ENCODE measurements at places on chromosomes 16 and 17.

- DNase-seq: no peak
Observed at GRCh38 chr16:28495795-28496749, 1.6 kb downstream of the APOBR start.

- DNase-seq: no peak
Observed at GRCh38 chr17:76524598-76525512, 12.7 kb downstream of the CYGB start.

GRCh38 chr17:65547253-65547670, 14.2 kb downstream of the AXIN2 start:
- DNase-seq: no peak

DNA sequence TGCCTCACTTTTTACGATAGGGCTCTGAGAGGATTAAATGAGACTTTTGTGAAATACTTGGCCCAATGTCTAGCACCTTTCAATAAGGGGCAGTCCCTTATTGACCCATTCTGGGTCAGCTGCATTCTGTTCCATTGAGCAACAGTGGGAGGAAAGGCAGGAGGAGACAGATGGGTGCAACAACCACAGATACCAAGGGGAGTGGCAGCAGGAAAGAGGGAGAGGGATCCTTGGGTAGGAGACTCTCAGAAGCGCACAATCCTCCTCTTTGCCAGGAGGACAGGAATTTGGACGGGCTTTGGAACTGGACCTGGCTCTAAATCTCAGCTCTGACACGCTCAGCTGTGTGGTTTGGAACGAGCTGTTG, 3.5 kb downstream of the PIPOX start:
- no peak for DNase-seq

GRCh38 chr16:76676356-76676755, 399.2 kb downstream of the CNTNAP4 start:
- no peak for DNase-seq

GRCh38 chr17:40901981-40902474, 17.0 kb upstream of the KRT20 start:
- DNase-seq: no peak

- DNase-seq: no peak
Observed at GRCh38 chr16:14667347-14668266, 26.5 kb downstream of the PLA2G10 start.

DNA sequence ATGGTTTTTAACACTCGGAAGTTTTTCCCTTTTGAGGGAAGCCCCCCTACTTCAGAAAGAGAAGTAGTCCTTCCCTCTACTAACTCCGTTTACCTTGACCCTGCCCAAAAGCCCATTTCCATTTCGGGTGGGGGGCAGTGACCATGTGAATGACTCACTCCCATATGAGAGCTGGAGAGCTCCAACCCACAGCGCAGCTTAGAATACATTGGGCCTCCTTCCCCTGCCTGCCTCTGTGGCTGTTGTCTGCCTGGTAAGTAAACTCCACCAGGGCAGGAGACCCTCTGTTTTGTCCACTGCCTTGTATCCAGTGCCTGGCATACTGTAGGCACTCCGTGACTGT, 985 bp downstream of the SGSM2 start:
- DNase-seq: no peak

GRCh38 chr16:83899978-83900377, 1.1 kb downstream of the MLYCD start:
- no peak for DNase-seq

GRCh38 chr17:31544186-31544585, 152.7 kb downstream of the RAB11FIP4 start:
- DNase-seq: no peak

- DNase-seq: no peak
Observed at GRCh38 chr17:2897605-2898004, 101.4 kb downstream of the RAP1GAP2 start.

- no peak for DNase-seq
Observed at GRCh38 chr16:23768581-23768980, 13.8 kb downstream of the CHP2 start.

DNA sequence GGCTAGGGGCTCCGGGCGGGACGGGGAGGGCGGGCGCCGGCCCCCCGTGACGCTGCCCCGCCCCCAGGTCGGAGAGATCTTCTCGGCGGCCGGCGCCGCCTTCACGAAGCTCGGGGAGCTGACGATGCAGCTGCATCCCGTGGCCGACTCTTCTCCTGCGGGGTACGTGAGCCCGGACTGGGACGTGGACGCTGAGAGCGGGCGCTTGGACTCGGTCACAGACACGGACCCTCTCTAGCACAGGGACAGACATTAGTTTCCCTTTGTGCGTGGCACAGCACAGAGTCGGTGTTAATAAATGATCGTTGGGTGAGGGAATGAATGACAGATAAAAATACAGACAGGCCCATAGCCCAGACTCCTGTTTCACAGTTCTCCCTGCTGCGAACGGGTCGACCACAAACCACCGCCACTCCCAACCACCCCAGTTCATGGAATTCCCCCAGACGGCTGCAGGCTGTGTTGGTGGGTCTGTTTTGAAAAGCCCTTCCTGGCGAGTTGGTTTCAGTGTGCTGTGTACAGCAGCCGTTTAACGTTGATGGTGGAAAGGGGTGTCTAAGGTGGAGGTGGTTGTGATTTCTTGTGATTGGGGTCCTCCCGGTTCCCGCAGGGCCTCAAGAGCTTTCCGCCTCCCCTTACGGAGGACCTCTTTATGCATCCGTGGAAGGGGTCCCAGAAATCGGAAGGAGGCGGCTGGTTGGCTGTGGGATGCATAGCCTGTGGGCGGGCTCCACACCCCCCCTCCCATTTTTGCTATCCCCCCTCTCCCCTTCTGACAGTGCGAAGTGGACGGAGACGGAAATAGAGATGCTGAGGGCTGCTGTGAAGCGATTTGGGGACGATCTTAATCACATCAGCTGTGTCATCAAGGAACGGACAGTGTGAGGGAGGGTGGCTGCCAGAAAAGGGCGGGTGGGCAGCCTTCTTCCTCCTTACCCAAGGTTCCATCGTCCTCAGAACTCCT, 2.9 kb downstream of the RNASEK start:
- DNase-seq: peak; percentile 64

DNA sequence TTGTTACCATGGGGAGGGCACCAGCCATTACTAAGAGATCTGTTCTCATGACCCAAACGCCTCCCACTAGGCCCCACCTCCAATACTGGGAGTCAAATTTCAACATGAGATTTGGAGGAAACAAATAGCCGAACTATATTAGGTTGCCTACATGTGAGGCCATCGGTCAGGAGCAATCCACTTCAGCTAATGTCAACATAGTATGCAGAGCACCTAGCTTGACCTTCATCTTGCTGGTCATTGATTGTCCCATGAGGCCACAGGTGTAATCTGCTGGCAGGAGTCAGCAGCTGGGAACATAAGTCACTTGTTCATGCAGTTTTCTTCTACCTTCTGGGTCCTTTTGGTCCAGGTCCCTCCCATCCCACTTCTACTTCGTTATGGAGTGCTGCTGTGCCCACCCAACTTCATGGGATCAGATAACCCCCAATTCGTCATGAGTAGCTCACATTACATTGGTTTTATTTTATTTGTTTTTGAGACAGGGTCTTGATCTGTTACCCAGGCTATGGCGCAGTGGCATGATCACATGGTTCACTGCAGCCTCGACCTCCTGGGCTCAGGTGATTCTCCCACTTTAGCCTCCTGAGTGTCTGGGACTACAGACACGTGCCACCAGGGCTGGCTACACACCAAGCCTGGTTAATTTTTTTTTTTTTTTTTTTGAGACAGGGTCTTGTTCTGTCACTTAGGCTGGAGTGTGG, 5.9 kb upstream of the KPNA2 start:
- no peak for DNase-seq

- peak; percentile 52 for DNase-seq
Observed at GRCh38 chr17:45050481-45051059, 862 bp downstream of the DCAKD start.

DNA sequence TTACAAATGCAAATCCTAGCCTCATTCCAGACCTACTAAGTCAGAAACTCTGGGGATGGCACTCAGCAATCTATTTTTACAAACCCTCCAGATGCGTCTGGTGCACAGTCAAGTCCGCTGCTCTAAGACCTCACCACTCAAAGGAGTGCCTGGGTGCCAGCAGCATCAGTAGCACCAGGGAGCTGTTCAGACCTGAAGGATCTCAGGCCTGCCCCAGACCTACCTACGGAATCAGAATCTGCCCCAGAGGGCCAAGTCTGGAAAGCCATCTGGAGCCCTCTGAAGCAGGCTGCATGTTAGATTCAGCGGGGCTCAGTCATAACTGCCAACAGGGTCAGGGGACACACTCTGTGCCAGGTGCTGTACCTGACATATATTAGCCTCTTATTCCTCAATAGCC, 17.6 kb downstream of the MEOX1 start:
- DNase-seq: no peak

GRCh38 chr16:55736671-55737070, 80.9 kb downstream of the SLC6A2 start:
- no peak for DNase-seq

GRCh38 chr17:74882517-74883240, 9.9 kb upstream of the FDXR start:
- no peak for DNase-seq

- DNase-seq: no peak
Observed at GRCh38 chr16:85387171-85387507, 226.0 kb upstream of the GSE1 start.

GRCh38 chr17:68021963-68022362, 13.6 kb upstream of the KPNA2 start:
- no peak for DNase-seq

- DNase-seq: no peak
Observed at GRCh38 chr17:42674755-42675347, 1.9 kb downstream of the PLEKHH3 start.

GRCh38 chr17:47218896-47219430, 9.8 kb downstream of the MYL4 start:
- DNase-seq: no peak

DNA sequence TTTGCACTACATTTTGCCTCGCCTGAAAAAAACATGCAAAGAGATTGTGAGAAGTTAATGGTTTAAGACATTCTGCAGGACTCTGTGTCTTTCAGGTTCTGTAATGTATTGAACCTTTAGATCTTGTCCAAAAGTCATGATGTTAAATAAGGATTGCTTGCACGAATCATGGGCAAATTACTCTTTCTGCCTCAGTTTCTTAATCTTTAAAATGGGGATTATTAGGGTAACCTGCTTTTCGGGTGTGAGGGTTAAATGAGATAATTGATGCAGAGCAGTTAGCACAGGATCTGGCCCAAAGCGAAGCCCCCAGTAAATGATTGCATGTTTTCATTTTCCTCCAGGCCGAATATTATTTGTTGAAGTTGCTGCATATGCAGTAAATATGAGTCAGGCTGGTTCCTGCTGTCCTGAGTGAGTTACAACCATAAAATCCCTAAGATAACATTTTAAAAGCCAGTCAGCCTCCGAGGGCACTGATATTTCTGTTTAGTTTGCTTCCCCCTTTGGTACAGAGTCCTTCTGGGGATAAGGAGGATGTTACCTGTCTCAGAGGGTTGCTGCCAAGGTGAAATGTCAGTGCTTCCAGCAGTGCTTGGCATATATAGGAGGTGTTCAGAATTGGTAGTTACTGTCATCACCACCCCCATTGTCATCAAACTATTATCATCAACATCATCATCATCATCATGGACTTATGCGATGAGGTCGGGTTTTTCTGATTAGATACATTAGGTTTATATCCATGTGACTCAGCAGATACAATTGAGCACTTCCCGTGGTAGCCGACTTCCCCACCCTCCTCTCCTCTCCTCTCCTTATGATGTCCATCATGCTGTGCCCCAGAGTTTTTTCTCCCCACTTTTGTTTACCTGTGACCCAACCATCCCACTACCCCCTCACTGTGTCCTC, 20.6 kb upstream of the ARHGAP17 start:
- DNase-seq: no peak

- DNase-seq: no peak
Observed at GRCh38 chr17:27038676-27039075, 255.2 kb upstream of the WSB1 start.

GRCh38 chr16:11107780-11108465, 148.1 kb downstream of the SOCS1 start:
- no peak for DNase-seq

GRCh38 chr17:51869387-51869786, 289.1 kb downstream of the CA10 start:
- DNase-seq: peak; percentile 6

DNA sequence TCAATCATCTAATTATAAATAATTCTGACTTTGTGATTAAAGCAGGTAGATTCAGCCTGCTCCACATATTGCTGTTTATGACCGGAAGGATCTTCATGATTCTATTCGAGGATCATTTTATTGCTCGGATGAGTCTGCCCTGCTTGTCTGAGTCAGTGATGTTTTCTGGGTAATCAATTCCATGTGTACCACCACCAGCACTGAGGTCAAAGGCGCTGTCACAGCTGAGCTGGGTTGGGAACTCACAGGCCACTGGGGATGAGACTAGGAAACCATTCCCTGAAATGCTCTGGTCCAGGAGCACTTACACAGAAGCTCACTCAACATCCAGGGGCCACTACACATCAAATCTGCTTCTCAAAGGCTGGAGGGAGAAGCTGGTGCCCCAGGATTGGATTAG, 30.4 kb upstream of the ERN1 start:
- no peak for DNase-seq

GRCh38 chr17:48804936-48805411, 12.1 kb downstream of the TTLL6 start:
- DNase-seq: peak; percentile 80

- no peak for DNase-seq
Observed at GRCh38 chr16:57614536-57614935, 13.9 kb upstream of the ADGRG1 start.

DNA sequence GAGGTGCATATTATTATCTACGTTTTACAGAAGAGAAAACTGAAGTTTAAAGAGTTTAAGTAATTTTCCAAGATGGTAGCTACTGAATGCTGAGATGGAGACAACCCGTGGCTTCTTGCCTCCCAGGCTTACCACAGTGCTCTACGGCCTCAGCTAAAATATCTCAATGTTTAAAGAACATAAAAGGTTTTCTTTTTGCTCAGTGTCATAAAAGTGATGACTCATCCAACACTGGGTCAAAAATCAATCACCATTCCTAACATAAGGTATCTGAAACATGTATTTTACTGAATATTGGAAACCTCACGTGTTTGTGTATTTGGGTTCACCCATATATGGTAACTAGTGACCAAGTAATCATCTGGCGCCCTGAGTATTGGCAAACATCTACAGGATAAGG, 18.4 kb downstream of the ABCA9 start:
- no peak for DNase-seq

DNA sequence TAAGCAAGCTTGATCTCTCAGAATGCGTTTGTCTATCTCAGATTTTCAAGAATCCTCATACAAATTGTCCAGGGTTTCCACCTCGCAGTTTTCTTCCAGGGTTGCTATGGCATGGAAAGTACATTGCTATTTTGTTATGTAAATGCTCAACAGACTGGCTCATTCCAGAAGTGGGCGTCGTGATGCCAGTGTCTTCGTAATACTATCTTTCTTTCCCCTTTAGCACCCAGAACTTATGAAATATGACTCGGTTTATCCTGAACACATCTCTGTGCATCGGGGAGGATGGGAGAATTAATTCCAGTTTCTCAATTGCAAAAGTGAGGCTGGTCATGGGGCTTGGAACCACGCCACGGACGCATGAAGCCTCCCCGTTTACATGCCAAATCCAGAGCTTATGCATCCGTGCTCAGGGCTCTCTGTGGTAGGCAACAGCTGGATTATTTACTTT, 405.0 kb downstream of the WWOX start:
- DNase-seq: no peak
